Lower leg skin (tissue), 4 donors: ENCODE measurements at places on chromosomes 6 and 20. TPM values are rescaled to one million over a fixed set of nuclear protein-coding genes. Genes with fewer than 3 reads are reported as not detected.
A peak's percentile ranks its signal among the peaks of the same experiment; 100 is the strongest.

- no peak for DNase-seq
Observed at GRCh38 chr6:12490904-12491571, 200.9 kb downstream of the EDN1 start.

TNF gene
- 0.79 TPM for total RNA-seq

DNA sequence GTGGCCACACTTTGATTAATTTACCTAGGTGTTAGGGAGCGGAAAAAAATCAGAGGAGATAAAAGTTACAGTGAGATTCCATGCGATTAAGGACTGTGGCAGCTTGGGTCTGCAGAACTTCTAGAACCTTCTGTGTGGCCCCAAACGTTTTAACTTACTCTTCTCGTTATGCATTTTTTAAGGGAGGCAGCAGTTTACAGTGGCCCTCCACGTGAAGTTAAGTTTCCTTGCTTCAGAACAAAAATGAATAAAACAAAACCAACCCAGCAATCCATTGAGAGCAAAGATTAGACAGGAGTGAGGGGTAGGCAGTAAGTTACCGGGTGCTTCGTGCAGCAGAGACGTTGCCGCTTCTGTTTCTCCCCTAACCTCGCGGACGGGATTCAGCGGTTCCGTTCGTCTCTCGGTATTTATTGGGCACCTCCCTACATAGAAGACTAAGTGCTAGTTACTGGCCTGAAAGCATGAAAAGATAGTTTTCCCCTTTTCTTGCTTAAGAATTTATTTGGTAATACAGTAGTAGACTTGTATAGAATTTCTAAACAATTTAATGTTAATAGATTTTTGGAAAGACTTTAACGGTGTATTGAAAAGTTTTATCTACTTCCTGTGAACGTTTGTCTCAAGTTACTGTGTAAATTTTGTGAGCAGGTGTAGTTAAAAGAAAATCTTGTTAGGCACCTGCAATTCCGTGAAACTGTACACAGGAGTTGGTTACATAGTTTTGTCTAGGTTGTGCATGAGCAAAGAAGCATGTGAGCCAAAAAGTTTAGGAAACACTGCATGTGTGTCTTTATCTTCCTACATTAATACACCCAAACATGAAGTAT is 1.1 kb downstream of the BAG2 start:
- DNase-seq, result no peak

GRCh38 chr6:85923013-85923430 is 280.3 kb upstream of the SYNCRIP start:
- DNase-seq, result peak; percentile 68

DNA sequence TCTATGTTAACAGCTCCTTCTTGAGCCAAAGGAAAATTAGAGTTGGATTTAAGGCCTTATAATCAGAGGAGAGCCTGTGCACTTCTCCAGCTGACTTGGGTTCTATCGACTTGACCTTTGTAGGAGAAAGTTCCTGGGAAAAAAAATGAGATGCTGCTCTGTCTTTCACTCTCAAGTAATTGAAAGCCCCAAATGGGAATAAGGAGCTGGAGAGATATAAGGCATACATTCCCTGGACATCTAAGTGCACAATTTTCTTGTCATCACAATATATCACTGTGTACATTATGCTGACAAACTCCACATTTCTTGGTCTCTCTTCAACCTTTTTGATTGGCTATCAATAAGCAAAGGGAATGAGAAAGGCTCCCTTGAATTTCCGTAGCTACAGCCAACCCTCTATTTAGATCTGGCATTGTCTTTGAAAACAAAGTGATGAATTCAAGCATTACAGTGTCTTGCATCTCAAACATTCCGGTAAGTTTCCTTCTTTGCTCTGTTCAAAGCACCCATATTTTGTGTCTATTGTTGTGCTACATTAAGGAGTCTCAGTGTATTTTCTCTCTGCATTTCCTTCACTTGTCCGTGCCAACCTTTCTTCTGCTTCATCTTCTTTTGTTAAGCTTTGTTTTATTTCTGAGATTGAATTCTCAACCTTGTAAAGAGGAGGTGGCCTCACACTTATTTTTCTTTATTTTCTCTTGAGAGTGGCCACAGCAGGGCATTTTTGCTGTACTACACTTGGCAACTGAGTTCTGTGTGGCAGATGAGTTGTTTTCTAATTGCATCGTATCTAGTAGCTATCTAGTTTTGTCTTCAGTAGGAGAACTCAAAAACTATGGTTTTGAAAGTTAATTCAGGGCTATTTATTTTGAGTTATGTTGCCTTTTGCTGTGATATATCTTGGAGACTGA is 450.3 kb upstream of the MAN1A1 start:
- no peak for DNase-seq

DNA sequence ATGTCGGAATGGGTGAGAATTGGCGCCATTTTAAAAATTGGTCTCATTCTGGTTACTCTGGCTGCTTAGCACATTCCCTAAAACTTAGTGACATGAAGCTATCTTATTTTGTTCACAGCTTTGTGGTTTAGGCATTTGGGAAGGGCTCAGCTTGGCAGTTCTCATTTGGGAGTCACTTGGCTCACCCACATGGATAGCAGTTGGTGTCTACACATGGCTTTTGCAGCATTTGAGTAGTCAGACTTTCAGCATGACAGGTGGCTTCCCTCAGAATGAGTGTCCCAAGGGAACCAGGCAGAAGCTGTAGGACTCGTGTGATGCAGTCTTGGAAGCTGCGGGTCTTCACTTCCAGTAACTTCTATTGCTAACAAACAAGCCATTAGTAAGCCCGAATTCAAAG is 64.6 kb downstream of the UST start:
- DNase-seq, result no peak

HRH3 gene
- total RNA-seq, result not detected

- DNase-seq, result no peak
Observed at GRCh38 chr6:119308048-119308570, 41.5 kb downstream of the MAN1A1 start.

KCNG1 gene
- total RNA-seq, result 0.54 TPM

TFAP2C gene
- total RNA-seq, result 63.9 TPM

GRCh38 chr20:16352751-16353416 is 220.4 kb downstream of the KIF16B start:
- no peak for DNase-seq

DNA sequence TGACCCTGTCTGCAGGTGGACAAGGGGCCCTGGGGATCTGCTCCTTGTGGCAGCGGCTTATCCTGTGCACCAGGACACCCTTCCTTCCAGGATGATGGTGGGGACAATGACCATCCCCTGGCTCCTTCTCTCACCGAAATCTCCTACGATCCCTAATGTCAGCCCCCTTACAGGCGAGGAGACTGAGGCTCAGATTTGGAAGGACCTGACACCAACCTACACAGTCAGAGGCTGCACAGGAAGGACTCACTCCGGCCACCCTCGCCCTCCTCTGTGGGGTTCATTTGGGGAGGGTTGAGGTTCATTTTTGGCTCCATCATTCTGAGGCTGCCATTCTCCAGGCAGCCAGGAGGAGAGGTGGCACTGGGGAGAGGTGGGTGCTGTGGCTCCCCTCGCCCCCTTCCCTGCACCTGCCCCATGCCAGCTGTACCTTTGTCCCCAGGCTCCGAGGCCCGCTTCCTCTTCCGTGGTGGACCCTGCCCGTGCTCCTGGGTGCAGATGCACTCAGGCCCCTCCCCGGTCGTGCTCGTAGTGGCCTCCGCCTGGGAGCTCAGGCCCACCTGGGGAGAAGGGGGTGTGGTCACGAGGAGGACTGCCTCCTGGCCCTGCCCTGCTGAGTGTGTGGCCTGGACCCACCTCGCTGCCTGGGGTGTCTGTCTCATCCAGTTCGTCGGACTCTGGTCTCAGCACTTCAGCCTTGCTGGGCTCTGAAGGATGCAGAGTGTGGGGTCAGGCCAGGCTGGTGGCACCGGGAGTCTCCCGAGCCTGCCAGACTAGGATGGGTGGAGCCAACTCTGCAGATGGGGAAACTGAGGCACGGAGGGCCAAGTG is 5.3 kb upstream of the CABLES2 start:
- DNase-seq, result no peak

DNA sequence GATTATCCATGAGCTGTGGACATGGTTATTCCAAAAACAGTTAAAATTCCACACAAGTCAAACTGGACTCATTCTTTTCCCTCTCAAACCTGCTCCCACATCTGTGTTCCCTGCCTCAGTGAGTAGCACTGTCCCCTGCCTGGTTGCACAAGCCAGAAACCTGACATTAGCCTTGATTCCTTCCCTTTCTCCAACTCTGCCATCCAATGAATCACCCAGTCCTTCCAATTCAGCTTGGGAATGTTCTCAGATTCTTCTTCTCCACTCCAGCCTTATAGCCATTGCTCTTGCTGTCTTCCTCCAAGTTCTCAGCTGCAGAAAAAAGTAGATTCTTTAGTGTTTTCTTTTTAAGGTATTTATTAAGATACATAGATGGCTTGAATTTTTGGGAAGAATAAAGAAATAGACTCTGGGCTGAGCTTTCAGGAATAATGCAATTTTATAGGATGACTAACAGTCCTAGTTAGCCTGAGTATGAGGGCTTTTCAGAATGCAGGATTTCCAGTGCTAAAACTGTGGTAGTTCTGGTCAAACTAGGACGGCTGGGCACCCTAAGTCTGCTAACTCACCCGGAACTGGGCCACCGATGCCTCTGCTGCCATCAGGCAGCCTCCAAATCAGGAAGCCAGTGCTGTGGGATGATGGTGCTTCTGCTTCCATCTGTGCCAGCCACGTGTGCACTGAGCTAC is 18.2 kb upstream of the SASH1 start:
- DNase-seq, result no peak

DNA sequence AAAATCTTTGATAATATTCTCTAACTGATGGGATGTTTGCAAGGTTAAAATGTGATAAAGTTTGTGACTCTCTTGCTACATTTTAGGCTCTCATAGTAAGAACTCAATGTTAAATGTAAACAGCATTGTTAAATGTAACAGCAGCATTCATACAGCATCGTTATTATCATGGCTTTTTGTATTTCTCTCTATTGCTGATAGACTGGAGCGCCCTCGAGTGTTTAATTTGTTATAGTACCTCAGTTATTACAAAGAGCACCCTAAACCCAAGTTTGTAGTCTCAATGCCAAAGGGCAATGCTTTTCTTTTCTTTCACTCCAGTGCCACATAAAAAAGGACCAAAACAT is 14.9 kb upstream of the TTPAL start:
- DNase-seq, result no peak

MATN4 gene
- 0.61 TPM for total RNA-seq

DNA sequence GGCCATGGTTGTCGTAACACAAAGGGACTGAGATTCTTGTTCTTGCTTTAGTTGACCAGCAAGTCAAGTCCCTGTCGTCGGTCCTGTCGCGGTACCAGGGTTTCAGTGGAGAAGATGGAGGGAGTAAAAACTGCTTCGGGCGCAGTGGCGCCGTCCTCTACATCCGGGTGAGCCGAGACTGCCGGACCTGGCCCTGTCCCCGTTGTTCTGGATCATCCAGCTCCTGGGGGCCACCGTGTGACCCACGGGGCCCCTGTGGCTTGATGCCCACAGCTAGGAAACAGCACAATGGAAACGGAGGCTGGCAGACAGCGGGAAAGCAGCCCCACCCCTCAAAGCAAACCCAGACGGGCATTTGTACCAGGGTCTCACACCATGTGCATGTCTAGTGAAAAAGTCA is 15.0 kb downstream of the MTG2 start:
- DNase-seq, result no peak

- DNase-seq, result no peak
Observed at GRCh38 chr6:5150551-5151075, 65.5 kb downstream of the PPP1R3G start.

- no peak for DNase-seq
Observed at GRCh38 chr6:125170376-125170775, 16.8 kb downstream of the TPD52L1 start.

DNA sequence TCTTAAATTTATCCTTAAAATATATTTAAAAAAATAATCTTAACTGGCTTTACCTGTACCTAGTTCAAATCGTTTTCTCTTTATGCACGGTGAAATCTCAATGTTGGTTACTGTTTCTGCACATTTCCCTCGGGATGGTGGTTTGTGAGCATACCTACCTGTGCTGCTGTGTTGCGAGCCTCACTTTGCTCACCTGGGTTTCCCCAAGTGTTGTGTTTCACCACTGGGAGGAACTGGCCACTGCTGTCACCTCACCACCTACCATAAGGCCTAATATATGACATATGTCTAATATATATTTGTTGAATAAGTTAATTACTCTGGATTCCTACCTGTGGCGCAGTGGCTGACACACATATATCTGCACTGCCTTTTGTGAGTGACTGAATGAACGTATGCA is 493.5 kb upstream of the FLRT3 start:
- DNase-seq, result no peak

DNA sequence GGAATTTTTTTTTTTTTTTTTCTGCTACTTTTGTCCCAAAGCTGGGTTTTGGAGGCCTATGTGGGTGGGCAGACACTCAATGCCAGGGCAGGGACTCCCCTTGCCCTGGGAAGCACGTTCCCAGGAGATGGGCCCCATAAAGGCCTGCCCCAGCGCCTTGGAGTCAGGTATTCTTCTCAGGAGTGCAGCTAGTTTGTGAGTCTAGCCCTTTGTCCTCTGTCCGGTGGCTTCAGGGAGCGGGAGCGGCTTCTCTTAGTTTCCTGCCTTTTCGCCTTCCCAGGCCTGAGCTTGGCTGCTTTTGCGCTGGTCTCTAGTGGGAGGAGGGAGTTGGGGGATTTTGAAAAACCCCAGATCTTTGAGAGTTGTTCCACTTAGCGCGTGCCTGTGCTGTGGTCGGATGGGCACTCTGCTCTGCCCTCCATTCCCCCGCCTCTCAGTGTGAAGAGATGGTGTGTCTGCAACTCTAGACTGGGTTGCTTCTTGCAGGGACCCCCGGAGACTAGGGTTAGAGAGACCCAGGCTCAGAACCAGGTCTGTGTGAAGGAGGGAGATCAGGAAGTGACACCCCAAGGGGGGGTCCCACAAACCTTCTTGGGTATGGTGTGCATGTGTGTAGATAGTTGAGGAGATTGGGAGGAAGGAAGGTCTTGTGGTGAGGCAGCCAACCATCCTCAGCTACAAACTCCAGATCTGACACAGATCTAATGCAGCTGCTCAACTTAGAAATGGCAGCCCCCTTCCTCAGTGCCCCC is 1.3 kb downstream of the PLCG1 start:
- DNase-seq, result no peak

GRCh38 chr6:111832833-111833418 is 40.3 kb downstream of the FYN start:
- DNase-seq, result no peak

PEX6 gene
- total RNA-seq, result 37.6 TPM

- no peak for DNase-seq
Observed at GRCh38 chr6:110543106-110543505, 66.7 kb upstream of the SLC22A16 start.

DNA sequence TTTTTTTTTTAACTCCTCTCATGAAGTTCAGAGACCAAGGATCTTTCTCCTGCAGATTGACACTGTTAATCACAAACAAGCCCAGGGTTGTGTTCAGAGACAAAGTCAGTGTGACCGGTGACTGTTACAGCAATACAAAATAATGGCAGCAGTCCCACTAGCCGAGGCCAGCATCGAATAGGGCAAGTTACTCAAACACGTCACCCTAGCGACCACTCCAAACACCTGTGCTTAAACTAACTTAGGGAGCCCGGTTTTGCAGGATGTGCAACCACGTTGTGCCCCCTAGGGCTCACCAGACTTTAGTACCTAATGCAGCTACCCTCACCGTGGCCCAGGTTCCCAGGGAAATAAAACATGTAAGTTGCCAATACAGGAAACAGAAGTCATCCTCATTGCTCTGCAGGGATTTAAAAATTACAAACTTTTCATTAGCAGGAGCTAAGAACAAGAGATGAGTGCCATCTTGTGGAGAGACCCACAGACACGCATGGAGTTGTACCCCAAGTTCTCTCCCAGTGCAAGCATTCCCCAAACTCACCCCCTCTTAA is 38.1 kb downstream of the FAM50B start:
- peak; percentile 85 for DNase-seq

GRCh38 chr6:71733970-71734899 is 152.1 kb upstream of the RIMS1 start:
- DNase-seq, result no peak
